Activated CD8-positive, alpha-beta T cell treated with anti-CD3 and anti-CD28 coated beads, Interleukin-2, amount 10 ng/mL, durations not matched to agents 7 days and 5 days (primary cell): ENCODE measurements at places on chromosomes 1 and 21. TPM values are rescaled to one million over a fixed set of nuclear protein-coding genes. Genes with fewer than 3 reads are reported as not detected.
A peak's percentile ranks its signal among the peaks of the same experiment; 100 is the strongest.

The NPPB gene
- total RNA-seq: not detected

The EDN2 gene
- total RNA-seq: not detected

The AMY1B gene
- total RNA-seq: not detected

The FAAH gene
- total RNA-seq: 3.6 TPM

The TSEN15 gene
- total RNA-seq: 48.7 TPM

The LORICRIN gene
- total RNA-seq: not detected

The PALMD gene
- total RNA-seq: not detected

DNA sequence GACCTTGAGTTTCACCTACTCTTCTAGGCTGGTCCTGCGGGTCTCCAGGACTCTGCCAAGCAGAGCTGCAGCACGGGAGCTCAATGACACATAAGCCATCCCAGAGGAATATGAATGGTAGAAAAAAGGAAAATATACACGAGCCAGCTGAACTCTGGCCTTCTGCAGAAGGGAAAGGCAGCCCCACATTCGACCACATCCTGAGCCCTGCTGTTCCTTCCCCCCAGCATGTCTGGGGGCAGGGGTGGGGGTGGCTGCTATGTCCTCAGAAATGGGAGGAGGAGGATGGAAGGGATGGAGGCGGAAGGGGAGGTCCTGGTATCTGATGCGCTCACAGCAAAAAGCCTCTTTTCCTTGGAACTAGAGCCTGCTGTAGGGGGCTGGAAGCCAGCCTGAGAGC, 12.1 kb upstream of the KDF1 start:
- no peak for DNase-seq

- DNase-seq: no peak
Observed at GRCh38 chr1:228321435-228321834, 85.2 kb downstream of the TRIM11 start.

DNA sequence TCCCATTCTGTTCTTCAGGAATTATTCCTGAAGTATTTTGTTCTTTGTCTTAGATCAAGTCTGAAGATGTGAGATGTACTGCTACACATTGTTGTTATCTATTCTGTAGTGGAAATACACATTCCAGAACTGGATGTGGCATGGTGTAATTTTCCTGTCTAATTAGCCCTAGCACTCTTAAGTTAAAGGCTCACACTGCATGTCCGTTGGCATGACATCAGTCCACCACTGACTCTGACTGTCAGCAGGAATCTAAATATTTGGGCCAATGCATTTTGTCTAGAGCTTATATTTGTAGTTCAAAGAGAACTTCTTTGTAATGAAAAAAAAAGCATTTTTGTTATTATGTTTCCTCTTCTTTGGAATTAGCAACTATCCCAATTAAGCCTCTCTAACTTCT, 201.0 kb downstream of the S1PR1 start:
- DNase-seq: no peak

- no peak for DNase-seq
Observed at GRCh38 chr1:58714544-58714943, 14.7 kb upstream of the MYSM1 start.

- no peak for DNase-seq
Observed at GRCh38 chr1:211730347-211730746, 54.9 kb upstream of the NEK2 start.

DNA sequence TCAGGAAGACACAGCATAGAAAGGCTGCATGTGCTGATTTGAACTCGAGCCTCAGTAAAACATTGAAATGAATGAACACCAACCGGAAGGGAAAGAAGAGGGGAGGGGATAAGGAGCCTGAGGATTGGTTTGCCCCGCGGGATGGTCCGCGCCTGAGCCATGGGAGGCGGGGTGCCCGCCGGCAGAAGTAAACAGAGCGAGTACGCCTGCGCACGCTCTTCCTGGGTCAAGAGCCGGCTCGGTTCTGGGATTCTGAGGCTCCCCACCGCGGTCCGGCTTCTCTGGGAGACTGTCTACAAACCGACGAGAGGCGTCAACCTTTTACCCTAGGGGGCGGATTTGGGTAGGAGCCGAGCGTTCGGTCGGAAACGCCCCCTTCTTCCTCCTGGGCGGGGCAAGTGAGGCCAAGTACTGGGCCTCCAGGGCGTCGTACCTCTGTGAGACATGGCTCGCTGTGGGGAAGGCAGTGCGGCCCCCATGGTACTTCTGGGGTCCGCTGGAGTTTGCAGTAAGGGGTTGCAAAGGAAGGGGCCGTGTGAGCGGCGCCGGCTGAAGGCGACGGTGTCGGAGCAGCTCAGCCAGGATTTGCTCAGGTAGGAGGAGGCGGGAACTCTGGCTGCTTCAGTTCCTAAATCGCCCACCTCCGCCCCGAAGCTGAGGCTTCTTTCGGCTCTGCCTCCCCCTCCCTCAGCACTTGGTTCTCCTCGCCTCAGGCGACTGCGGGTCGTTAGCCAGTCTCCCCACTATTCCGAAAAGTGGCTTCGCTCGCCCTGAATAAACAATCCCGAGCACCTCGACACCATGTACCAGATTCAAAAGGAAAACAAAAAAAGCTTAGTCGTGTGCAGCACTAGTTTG, at the start of gene BTBD8:
Gene BTBD8, plus strand, starts transcription at position 218 of the 858 bp plus-strand sequence. Its CDS starts 227 bp downstream, at position 445.
- DNase-seq: peak; percentile 91

DNA sequence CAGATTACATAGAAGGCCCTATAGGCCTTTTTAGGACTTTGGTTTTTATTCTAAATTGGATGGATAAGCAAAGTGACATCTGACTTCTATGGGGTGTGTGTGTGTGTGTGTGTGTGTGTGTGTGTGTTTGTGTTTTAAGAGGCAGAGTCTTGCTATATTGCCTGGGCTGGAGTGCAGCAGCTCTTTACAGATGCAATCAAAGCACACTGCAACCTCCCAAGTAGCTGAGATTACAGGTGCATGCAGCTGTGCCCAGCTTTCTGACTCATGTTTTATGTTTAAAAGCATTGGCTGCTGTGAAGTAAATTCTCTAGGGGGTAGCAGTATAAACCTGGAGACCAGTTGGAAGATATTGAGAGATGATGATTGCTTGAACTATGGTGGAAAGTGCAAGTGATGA, 12.4 kb upstream of the EVI5 start:
- no peak for DNase-seq

DNA sequence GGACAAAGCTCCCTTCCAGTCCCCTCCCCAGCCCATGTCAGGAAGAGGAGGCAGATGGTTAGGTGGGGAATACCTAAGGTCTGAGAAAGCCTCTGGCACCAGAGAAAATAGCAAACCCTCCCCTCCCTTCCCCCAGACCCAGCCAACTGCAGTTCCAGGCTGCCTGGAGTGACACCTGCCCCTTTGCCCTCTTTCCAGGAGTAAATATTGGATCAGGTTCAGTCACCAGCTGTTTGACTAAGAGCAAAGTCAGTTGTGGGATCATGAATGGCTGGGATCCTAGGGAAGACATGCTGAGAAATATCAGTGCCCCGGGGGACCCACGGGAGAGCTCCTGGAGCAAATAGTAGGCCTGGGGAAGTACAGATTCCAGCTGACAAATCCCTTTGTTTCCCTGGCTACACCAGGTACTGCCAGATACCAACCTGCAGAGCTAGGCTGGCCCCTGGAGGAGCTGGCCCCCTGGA, 12.2 kb upstream of the CDK18 start:
- DNase-seq: no peak

- peak; percentile 16 for DNase-seq
Observed at GRCh38 chr1:30409476-30410152, 313.8 kb downstream of the MATN1 start.

DNA sequence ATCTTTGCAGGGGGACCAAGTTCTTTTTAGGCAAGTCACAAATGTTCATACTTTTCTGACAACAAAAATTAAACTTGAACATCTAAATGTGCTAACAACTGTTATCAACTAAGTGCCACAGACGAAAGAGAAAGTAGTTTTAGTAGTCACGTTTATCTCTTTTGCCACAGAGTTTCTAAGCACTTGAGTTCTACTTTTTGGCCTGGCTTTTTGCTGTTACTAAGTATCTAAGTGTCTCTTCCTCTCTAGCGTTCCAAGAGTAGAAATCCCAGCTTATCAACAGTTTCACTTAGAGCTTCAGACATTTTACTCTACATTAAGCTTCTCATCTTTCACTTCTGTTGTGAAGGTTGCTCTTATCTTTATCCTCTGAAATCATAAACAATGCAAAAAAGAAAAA, 34.2 kb downstream of the GATAD2B start:
- no peak for DNase-seq

- no peak for DNase-seq
Observed at GRCh38 chr1:234958066-234958705, 170.5 kb downstream of the TOMM20 start.

DNA sequence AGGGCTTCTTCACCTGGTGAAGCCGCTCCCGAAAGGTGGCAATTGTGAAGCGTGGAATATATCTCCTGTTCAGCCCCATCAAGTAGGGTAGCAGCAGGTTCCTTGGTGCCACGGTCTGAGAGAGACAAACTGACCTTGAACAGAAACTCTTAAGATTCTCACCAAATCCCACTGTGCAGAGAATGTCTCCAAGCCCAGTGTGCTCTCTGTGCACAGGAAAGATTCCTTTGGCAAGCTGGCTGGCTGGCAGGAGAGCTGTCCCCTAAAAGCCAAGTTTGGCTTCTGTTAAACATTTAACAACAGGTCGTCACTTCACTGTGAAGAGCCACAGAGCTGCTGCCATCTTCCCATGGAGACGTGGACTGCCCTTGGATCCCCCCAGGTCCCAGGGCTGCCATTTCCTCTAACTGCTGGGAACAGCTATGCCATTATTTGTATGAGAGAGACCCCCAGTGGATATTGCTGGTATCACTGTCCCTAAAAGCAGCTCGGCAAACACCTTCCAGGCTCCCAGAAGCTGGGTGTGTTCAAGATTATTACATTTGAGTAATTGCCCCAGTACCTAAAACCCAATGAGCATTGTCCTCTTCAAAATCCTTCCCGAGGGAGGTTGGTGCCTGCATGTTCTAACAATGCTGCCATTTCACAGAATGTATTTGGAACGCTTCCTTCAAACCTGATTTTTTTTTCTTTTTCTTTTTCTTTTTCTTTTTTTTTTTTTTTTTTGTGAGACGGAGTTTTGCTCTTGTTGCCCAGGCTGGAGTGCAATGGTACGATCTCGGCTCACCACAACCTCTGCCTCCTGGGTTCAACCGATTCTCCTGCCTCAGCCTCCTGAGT, 71.8 kb downstream of the CD58 start:
- peak; percentile 69 for DNase-seq

DNA sequence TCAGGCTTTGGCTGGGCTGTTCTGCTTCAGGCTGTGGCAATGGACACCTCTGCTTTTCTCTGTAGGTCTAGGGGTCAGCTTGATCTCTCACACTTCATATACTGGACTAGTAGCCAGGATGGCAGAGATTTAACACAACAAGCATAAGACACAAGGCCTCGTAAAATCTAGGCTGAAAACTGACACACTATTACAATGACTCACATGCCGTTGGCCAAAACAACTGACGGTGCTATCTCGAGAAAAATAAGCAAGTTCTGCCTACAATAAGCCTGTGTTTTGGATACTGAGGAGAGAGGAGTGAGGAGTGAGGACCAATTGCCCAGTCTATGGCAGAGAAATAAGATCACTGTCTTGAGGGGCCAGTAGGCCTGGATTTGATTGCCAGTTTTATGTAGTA, 840.7 kb upstream of the ADAMTS5 start:
- no peak for DNase-seq

GRCh38 chr1:212685429-212685828, 14.2 kb downstream of the BATF3 start:
- DNase-seq: no peak

DNA sequence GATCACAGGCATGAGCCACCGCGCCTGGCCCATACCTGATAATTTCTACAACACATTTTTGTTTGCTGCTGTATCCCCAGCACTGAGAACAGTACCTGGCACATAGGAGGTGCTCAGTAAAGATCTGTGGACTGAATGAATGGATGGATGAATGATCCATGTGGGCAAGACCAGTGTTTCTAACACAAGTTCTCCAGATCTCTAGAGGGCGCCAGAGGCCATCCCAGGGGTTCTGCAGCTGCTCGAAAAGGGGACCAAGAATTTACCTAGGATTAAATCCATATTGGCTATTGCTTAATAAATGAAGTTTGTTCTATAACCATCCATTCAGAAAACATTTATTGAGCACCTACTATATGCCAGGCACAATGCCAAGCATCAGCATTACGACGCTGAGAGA, 167.7 kb downstream of the ACTL8 start:
- no peak for DNase-seq

DNA sequence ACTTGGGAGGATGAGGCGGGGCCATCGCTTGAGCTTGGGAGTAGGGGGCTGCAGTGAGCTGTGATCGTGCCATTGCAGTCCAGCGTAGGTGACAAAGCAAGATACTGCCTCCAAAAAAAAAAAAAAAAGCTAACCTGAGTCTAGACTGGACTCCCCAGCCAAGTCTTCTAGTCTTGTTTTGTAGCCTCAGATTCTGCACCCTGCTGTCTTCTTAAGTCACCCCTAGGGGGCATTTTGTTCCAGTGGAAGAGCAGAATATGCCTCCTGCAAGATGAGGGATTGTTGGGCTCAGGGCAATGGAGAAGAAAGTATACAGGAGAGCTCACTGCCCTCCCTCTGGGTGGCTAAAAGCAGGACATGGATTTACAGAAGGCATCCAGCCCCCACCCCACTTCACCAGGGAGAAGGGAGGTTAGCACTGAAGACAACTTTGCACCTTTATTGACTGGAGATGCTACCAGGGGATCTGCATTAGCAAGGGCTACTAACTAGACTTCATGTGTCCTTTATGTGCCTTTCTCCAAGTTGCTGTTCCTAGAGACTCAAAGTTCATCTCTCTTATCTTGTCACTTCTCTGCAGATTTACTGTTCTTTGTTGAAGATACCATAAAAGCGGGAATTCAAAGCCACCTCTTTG, 15.3 kb upstream of the RNF187 start:
- peak; percentile 64 for DNase-seq

DNA sequence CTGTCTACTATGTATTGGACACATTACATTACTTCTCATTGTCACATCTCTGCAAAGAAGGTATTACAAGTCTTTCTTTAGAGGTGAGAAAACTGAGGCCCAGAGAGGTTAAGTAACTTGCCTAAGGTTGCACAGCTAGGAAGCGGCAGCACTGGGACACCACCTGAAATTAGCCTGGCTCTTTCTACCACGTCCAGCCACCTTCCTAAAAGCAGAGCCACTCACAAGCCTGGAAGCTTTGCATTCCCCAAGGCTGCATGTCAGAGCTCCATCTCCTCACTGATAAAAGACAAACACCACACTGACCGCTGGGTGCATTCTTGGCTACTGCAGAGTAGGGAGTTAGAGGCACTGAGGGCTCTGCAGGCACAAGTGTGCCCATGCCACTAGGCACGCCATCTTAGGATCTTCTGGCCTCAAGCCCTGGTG, 2.4 kb downstream of the CD247 start:
- DNase-seq: no peak

GRCh38 chr1:151661751-151662150, 49.9 kb downstream of the SNX27 start:
- no peak for DNase-seq

DNA sequence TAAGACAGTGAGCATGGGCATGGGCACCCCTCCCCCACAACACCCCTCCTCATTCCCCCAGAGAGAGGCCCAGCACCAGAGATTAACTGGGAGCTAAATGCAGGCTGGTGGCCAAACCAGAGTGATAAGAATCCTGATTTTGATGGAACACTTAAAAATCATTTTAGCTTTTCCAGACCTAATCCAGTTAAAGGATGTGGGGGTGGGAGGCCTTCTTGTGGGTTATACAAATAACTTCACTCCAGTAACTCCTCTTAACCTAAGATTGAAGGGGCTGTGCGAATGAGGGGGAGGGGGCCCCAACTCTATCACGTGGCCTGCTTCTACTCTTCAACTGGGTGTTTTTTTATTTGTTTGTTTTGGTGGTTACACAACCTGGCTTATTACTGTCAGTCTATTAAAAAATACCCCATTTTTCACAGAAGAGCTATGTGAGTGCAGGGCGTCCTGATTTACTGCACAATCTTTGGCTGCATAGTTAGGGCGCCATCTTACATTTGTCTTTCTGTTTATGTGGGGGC, 398.1 kb upstream of the LYPLAL1 start:
- DNase-seq: no peak
